ENCODE measurements at places on chromosomes 5 and 9.
A peak's percentile ranks its signal among the peaks of the same experiment; 100 is the strongest.

- DNase-seq = no peak
These were observed 82.4 kb downstream of the PPP2R2B start for GRCh38 chr5:146796144-146796543.

DNA sequence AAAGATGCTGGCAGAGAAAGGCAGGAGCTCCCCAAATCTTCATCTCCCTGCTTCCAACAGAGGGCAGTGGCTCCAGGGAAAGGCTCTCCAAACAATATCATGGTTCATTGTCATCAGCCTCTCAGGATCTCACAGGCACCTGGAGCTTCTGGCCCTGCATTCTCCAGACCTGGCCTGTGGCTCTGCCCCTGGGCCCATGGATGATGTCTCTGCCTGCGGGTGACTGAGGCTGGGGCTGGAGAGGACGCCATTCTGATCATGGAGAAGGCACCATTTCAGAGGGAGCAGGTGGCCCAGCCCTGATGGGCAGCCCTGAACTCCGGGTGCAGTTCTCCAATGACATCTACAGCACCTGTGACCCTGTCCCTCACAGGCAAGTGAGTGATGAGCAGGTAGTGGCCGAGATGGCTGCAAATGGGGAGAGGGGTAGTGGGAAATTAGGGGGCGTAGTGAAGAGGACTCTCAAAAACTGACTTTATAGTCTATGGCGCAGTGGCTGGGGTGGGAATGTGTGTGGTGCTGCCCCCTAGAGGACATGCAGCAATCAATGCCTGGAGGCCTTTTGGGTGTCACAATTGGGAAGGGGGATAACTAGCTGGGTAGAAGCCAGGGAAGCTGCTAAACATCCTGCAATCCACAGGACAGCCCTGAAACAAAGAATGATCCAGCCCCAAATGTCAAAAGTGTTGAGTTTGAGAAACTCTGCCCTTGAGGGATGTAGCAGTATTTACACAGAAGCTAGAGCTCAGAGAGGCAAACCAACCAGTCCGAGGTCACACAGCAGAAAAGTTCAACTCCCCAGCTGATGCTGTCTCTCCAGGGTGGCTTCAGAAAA lies 3.2 kb downstream of the SH3PXD2B start:
- DNase-seq = peak; percentile 15

- no peak for DNase-seq
These were observed 412.7 kb upstream of the BRINP1 start for GRCh38 chr9:119781886-119782285.

DNA sequence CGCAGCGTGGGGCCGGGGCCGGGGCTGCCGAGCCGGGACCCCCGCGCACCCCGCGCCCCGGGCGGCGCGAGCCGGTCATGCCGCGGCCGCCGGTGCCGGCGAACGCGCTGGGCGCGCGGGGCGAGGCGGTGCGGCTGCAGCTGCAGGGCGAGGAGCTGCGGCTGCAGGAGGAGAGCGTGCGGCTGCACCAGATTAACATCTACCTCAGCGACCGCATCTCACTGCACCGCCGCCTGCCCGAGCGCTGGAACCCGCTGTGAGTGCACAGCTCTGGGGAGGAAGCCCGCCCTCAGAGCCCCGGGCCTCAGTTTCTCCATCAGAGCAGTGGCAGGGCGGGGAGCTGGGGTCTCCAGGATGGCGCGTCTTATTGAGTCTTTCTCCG lies 335 bp downstream of the GALNT12 start:
- no peak for DNase-seq

GRCh38 chr9:1939926-1940368 lies 75.2 kb upstream of the SMARCA2 start:
- DNase-seq = peak; percentile 48

DNA sequence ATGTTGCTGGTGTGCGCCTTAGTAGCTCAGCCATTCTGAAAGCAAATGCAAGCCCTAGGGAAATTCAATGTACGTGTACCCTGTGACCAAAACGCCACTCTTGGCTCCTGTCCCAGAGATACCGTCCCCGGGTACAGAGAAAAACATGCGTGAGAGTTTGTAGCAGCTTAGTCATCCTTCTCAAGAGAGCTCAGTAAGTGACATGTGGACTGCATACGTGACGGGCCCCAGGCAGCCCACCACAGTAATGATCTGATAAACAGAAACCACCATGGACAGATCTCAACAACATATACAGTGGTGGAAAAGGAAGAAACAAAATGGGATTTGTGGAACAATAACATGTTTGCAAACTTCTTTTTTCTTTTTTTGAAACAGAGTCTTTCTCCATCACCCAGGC lies 45.1 kb downstream of the S1PR3 start:
- DNase-seq = no peak

DNA sequence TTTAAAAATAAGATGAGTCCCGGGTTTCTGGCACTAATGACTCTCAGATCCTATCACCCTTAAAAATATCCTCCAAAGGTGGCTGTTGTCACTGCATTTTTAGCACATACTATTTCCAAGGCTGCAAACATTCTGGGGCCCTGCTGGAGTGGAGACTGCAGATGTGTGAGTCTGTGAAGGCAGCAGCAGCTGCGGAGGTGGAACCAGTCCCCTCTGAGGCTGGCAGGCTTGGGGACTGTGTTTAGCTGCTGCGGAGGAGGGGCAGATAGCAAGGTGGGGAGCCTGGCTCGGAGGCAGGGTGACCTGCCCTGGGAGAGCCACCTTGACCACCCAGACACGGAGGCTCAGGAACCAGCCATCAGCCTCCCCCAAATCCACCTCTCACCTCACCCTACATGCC lies 77.0 kb downstream of the C5orf15 start:
- no peak for DNase-seq

DNA sequence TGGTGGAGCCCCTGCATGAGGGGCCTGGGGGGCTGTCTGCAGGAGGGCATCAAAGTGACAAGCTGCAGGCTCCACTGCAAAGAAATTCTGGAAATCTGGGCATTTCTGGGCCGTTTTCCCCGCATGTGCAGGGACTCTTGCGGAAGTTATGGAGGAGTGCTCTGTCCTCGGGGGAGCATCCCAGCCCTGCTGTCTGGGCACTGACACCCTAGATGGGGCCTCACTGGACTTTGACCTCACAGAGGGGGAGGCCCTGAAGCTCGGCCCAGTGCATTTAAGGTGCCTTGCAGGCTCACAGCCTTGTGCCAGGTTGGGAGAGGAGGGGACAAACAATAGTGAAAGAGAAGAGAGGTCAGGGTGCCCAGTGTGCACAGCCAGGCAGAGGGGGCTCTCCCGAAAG lies 35.4 kb downstream of the LHX3 start:
- DNase-seq = no peak

DNA sequence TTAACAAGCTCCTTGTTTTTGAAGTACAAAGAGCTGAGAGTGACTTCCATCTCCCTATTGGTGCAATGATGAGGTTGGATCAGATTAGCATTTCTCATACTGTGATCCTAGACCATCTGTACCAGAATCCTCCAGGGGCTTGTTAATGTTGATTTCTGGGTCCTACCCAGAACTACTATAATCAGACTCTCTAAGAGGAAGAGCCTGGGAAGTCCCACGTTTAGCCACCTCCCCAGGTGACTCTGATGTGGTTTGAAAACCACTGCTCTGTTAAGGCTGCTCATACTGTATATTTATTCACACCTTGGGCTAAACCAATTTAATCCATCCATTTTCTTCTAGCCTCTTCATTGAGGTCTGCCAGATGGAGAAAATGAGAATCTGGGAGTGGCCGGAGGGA lies 49.6 kb upstream of the SMIM32 start:
- DNase-seq = no peak

GRCh38 chr9:136799854-136800657 lies 3.9 kb downstream of the CCDC183 start:
- peak; percentile 92 for DNase-seq

Data from NCI-H2081 (cell line).